Body of pancreas (tissue), 4 donors: ENCODE measurements at places on chromosomes 6 and 20. TPM values are rescaled to one million over a fixed set of nuclear protein-coding genes. Genes with fewer than 3 reads are reported as not detected.

DNA sequence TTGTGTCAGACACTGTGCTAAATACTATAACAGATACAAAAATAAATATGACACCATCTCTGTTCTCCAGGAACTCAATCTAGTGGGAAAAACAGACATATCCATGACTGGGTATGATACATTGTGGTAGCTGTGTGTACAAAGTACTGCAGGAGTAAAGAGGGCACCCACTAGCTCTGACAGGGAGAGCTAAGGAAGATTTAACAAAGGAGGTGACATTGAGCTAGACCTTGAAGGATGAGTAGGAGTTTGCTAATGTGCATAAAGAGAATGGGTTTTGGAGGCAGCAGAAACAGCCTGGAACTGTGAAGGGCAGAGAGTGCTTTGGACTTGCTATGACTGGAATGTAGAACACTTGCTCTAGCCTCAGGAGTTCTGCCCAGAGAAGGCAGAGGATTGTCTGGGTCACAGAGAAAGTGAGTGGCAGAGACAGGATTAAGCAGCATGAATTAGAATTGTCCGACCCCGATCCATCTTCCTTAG lies 14.4 kb downstream of the MMP24 start:
- no peak for DNase-seq
- no peaks in the 10 kb centered on the region for H3K36me3 ChIP-seq
- no peaks in the 10 kb centered on the region for H3K4me1 ChIP-seq
- no peak overlapping the region for H3K4me3 ChIP-seq
- H3K27ac ChIP-seq = no peak overlapping the region

CGA gene
- not detected for total RNA-seq

- no peak overlapping the region for H3K4me3 ChIP-seq
- no peaks in the 10 kb centered on the region for H3K36me3 ChIP-seq
- no peaks in the 10 kb centered on the region for H3K4me1 ChIP-seq
- no peak overlapping the region for H3K27ac ChIP-seq
- H3K27me3 ChIP-seq = no peaks in the 10 kb centered on the region
These were observed 10.1 kb upstream of the NXT1 start for GRCh38 chr20:23340524-23340923.

DNA sequence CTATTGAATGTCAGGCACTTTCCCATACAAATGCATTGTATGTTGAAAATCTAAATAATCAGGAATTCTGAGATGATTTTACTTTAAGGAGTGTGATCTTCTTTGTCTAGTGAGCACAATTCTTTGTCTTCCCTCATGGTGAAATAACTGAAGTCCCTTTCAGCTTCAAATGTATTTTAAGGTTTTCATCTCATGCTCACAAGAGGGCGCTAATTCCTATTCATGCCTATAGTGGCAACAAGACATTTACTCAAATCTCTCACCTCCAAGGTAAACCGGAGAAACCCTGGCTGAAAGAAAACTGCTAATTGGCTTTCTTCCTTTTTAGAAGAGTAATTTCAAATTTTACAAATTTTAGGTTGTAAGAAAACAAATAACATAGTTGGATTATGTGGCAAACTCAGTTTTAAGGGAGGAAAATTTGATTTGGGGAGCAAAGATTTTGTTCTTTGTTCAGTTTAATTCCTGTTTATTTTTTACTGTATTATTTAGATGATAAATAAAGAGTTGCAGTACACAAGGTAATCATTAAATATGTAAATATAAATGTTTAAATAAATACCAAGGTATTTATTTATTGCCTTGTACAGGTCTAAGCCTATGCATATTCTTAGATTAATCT lies 69.1 kb downstream of the SLC35F1 start:
- H3K27ac ChIP-seq = no peak overlapping the region
- H3K36me3 ChIP-seq = no peaks in the 10 kb centered on the region
- DNase-seq = no peak
- H3K4me1 ChIP-seq = no peaks in the 10 kb centered on the region

SAMD3 gene
- 20.4 TPM for total RNA-seq
